ENCODE measurements at places on chromosomes 3 and 15. TPM values are rescaled to one million over a fixed set of nuclear protein-coding genes. Genes with fewer than 3 reads are reported as not detected.

DNA sequence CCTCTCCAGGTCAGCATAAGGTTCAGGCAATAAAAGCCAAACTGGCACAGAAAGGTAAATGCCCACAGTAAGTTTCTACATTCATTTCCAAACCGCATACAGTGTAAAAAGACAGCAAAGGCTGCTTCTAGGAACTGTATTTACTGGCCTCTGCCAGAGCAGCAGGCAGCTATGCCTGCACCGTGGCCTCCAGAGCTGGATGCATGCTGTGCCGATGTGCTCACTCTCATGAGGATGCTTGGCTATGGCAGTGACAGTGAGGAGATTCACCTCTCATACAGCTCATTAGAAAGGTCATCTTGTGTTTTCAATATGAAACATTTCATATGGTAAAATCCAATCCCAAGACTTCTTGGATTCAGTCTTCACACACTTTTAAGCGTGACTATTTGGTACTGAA lies 50.3 kb downstream of the UBP1 start:
- no peaks in the 10 kb centered on the region for H3K27me3 ChIP-seq
- no peak overlapping the region for H3K4me3 ChIP-seq
- H3K36me3 ChIP-seq: peaks cover 41% of the 10 kb centered on the region
- H3K27ac ChIP-seq: peak overlapping the region; percentile 93
- DNase-seq: no peak

Gene ALCAM
- 270 TPM for total RNA-seq

DNA sequence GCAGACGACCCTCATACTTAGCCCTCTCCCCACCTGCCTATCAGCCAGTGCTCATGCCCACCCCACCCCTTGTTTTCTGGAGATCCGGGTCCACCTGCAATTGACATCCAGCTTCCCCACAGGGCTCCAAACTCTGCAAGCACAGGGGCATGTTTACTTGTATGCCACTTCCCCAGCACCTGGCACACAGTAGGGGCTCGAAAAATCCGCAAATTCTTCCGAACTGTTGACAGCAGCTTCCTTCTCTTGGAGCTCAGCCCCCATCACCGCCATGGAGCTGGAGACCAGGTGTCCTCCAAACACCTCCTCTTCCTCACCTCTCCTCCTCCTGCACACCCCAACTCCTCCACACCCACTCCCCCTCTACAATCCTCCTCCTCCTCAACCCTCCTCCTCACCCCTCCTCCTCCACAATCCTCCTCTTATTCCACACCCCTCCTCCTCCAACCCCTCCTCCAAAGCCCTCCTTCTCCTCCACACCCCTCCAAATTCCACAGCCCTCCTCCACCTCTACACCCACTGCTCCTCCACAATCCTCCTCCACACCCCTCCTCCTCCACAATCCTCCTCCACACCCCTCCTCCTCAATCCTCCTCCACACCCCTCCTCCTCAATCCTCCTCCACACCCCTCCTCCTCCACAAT lies 70.4 kb upstream of the BLM start:
- H3K27ac ChIP-seq: peak overlapping the region; percentile 36
- H3K36me3 ChIP-seq: peaks cover 15% of the 10 kb centered on the region
- no peaks in the 10 kb centered on the region for H3K27me3 ChIP-seq
- no peak for DNase-seq

DNA sequence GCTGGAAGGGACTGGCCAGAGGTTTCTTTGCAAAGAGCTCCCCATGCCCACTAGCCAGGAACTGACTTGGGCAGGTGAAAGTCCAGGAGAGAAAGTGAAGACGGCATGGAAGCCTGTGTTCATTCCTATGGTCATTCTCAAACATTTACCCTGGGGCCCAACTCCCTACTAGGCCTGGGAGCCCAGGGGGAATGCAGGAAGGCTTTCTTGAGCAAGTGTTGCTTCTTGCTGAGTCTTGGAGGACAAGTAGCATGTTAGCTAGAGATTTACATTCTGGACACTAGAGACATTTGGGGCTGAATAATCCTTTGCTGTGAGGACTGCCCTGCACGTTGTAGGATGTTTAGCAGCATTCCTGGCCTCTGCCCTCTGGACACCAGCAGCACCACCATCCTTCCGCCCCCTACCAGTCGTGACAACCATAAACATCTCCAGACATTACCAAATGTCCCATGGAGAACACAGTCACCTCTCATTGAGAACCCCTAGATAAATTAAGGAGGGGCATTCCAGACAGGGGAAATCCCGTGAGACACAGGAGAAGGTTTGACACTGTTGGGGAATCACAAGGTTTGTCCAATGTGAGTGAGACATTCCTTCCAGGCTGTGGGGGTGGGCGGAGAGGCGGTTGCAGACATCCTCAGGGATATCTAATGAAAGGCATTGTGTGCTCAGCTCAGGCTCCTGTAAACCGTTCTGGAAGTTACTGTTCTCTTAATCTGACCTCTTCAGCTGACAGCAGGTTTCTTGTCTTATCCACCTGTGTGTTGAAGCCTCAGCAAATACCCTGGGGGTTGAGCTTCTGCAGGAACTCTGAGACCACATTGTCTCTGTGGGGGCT lies 236.2 kb downstream of the TLE3 start:
- no peak overlapping the region for H3K4me3 ChIP-seq
- H3K27me3 ChIP-seq: no peaks in the 10 kb centered on the region
- peaks cover 3% of the 10 kb centered on the region for H3K36me3 ChIP-seq
- DNase-seq: no peak
- H3K4me1 ChIP-seq: peaks cover 28% of the 10 kb centered on the region
- peak overlapping the region; percentile 64 for H3K27ac ChIP-seq

DNA sequence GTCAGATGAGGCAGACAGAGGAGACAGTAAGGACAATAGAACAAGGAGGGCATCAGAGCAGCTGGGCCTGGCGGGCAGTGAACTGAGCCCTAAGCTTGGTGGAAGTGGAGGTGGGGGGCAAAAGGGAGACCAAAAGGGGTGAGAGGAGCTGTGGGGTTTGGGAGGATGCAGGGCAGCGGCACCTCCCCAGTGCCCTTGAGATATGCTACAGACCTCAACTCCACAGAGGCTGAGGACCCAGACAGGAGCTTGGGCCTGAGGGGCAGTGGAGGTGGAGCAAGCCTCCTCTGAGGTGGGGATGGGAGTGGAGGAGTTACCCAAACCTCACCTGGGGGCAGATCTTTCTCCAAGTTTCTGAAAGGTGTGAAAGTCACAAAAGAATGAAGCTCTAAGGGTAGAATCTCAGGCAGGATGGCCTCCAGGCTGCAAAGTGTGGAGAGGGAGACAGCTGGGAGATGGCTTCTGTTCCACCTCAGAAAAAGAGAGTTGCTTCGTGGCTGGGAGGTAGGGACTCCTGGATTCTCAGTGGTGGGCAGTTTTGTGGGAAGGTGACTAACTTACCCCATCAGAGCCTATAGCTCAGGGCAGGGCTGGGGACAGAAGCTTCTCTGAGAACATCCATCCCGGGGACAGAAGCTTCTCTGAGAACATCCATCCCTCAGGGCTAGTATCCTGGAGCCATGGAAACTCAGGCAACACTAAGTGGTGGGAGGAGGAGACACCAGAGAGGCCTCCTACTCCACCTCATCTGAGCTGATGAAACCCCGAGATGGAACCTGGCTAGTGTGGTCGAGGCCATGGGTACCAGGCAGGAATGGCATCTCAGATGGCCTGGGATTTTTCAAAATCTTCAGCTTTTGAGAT lies 2.3 kb upstream of the CLK3 start:
- no peak for DNase-seq
- no peak overlapping the region for H3K27ac ChIP-seq
- no peaks in the 10 kb centered on the region for H3K36me3 ChIP-seq
- peaks cover 21% of the 10 kb centered on the region for H3K4me1 ChIP-seq

- no peak for DNase-seq
- H3K27me3 ChIP-seq: no peaks in the 10 kb centered on the region
- H3K4me1 ChIP-seq: peaks cover 3% of the 10 kb centered on the region
- peaks cover 3% of the 10 kb centered on the region for H3K36me3 ChIP-seq
- H3K4me3 ChIP-seq: no peak overlapping the region
- no peak overlapping the region for H3K27ac ChIP-seq
Observed at GRCh38 chr3:128318275-128318941, 148.3 kb downstream of the DNAJB8 start.

GRCh38 chr3:143083781-143084180 lies 35.8 kb upstream of the CHST2 start:
- H3K4me1 ChIP-seq: peaks cover 12% of the 10 kb centered on the region
- no peak for DNase-seq
- H3K36me3 ChIP-seq: no peaks in the 10 kb centered on the region
- no peaks in the 10 kb centered on the region for H3K27me3 ChIP-seq
- H3K27ac ChIP-seq: no peak overlapping the region

Gene CLDND1
- total RNA-seq: 100.0 TPM

DNA sequence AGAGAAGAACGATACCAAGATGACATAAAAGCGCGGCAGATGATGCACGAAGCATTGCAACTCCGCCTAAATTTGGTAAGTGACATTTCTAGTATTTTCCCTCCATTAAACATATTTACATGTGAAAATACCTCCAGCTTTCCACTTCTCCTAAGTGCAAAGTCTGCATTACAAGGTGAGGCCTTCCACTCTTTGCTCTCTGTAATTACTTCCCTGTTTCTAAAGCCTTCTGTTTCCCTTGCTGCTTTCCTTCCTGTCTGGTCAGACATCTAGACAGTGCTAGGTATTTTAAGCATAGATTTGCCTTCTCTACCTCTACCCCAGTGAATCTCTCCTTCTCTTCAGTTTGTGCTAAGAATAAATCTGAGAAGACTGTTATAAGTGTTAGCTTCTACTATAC lies 1.9 kb downstream of the P2RY12 start:
- peaks cover 4% of the 10 kb centered on the region for H3K4me1 ChIP-seq
- H3K27ac ChIP-seq: no peak overlapping the region
- H3K27me3 ChIP-seq: no peaks in the 10 kb centered on the region
- no peak overlapping the region for H3K4me3 ChIP-seq
- H3K36me3 ChIP-seq: peaks cover 3% of the 10 kb centered on the region

DNA sequence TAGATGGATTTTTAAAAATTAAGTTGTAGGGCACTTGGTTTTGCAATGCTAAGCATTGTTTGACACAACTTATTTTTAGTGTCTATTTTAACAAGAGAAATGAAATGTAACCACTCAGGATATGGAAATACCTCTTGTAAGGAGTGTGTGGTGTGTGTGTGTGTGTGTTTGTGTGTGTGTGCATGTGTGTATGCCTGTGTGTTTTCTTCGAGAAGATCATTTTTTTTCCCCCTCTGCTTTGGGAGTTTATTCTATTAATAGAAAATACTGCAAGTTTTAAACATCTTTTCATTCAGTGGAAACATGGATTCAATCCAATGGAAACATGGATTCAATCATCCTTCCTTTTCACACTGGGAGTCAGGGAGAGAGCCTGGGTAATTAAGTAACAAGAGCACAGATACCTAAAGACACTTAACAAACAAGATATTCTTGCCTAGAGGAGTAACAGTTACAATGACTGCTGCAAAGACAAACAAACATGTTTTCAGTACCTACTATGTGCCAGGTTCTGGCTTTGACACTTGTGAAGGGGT lies 567.2 kb upstream of the TBL1XR1 start:
- DNase-seq: no peak
- H3K4me1 ChIP-seq: peaks cover 56% of the 10 kb centered on the region
- H3K27ac ChIP-seq: peak overlapping the region; percentile 71

GRCh38 chr3:133475245-133476010 lies 75.6 kb downstream of the BFSP2 start:
- peaks cover 6% of the 10 kb centered on the region for H3K4me1 ChIP-seq
- no peaks in the 10 kb centered on the region for H3K27me3 ChIP-seq
- H3K36me3 ChIP-seq: no peaks in the 10 kb centered on the region
- H3K27ac ChIP-seq: no peak overlapping the region

Gene BCHE
- total RNA-seq: 1.6 TPM

DNA sequence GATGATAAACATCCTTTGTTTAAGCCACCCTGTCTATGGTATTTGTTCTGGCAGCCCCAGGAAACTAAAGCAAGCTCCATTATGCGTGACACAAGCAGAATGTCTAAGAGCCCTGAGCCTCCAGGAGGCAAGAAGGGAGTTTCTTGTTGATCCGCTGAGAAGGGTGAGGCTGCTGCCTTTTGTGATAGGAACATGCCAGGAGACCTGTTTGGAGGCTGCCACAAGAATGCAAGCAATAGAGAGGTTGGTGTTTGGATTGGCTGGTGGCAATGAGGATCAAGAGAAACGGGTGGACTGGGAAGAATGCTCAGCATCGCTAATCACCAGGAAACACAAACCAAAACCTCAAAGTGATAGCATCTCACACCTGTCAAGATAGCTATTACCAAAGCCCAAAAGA lies 104.8 kb downstream of the ASB7 start:
- H3K4me1 ChIP-seq: no peaks in the 10 kb centered on the region
- DNase-seq: no peak
- H3K36me3 ChIP-seq: no peaks in the 10 kb centered on the region
- no peak overlapping the region for H3K4me3 ChIP-seq

Gene BCL2A1
- not detected for total RNA-seq

DNA sequence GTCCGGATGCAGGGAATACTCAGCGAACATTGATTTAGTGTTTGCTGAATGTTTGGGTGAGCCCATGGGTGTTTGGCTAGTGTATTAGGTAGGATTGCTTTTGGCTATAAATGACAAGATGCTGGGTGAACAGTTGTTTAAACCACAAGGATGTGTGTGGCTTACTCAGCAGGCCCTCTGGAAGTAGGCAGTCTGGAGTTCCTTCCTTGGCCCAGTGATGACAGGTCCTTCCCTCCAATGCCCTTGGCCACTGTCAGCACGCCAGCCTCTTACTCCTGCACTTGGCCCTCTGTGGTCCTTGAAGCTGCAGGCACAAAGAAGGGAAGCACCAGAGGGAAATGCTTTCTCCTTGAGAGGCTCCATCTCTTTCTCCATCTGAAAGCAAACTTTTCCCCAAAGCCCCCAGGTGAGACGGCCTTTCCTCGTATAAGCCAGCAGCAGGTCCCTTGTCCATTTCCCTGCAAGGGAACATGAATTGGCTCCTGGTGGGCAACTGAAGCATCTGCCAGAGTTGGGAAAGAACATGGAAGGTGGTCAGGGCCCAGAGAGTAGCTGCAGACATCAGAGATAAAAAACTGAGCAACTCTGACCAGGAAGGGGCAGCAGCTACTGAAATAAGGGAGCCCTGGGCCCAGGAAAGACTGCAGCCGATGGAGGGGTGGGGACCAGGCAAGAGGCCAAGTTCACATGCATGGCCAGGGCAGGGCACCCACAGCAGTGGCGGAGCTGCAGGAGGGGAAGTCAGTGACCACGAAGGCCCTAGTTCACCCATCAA lies 105.0 kb downstream of the TPRA1 start:
- no peak overlapping the region for H3K27ac ChIP-seq
- H3K27me3 ChIP-seq: peaks cover 40% of the 10 kb centered on the region
- no peaks in the 10 kb centered on the region for H3K4me1 ChIP-seq

Gene PCLAF
- 8.3 TPM for total RNA-seq

GRCh38 chr15:29612701-29613100 lies 209.6 kb downstream of the TJP1 start:
- H3K4me3 ChIP-seq: no peak overlapping the region
- no peaks in the 10 kb centered on the region for H3K27me3 ChIP-seq
- no peaks in the 10 kb centered on the region for H3K36me3 ChIP-seq
- peak overlapping the region; percentile 77 for H3K27ac ChIP-seq

GRCh38 chr3:57646723-57647122 lies 46.2 kb downstream of the DENND6A start:
- no peak for DNase-seq
- peak overlapping the region; percentile 86 for H3K27ac ChIP-seq
- H3K4me3 ChIP-seq: no peak overlapping the region
- H3K36me3 ChIP-seq: peaks cover 38% of the 10 kb centered on the region

- peak overlapping the region; percentile 83 for H3K27ac ChIP-seq
- no peaks in the 10 kb centered on the region for H3K27me3 ChIP-seq
- no peak for DNase-seq
- no peak overlapping the region for H3K4me3 ChIP-seq
- H3K36me3 ChIP-seq: no peaks in the 10 kb centered on the region
- H3K4me1 ChIP-seq: peaks cover 10% of the 10 kb centered on the region
Observed at GRCh38 chr3:95289295-95289694, 1226.4 kb downstream of the NSUN3 start.
